SJCRH30 (cell line): ENCODE measurements at places on chromosomes 4 and X. TPM values are rescaled to one million over a fixed set of nuclear protein-coding genes. Genes with fewer than 3 reads are reported as not detected.
A peak's percentile ranks its signal among the peaks of the same experiment; 100 is the strongest.

DNA sequence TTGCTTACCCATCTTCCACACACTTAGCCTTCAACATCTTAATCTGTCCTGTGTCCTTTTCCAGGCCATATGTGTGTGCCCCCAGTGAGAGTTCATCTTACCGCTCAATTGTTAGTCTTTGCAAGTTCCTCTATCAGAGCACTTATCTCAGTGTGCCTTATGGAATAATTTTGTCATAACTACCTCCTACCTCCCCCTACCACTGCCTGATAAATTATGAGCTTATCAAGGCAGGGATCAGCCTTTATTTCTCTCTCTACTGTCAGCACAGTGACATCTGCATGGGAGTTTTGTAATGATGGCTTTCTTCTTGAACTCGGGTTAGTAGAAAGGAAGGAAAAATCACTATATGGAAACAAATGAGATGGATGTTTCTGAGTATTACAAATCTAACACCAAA is 53.2 kb downstream of the MTM1 start:
- no peak overlapping the region for H3K4me3 ChIP-seq
- no peaks in the 10 kb centered on the region for H3K27me3 ChIP-seq
- no peak for DNase-seq
- no peak overlapping the region for H3K27ac ChIP-seq
- no peaks in the 10 kb centered on the region for H3K36me3 ChIP-seq

- no peak overlapping the region for H3K27ac ChIP-seq
- H3K4me3 ChIP-seq = no peak overlapping the region
- no peaks in the 10 kb centered on the region for H3K36me3 ChIP-seq
- no peaks in the 10 kb centered on the region for H3K4me1 ChIP-seq
- no peaks in the 10 kb centered on the region for H3K27me3 ChIP-seq
These were observed 839.4 kb upstream of the LCORL start for GRCh38 chr4:18860836-18861530.

Gene TRIML2
- total RNA-seq = not detected in 2 replicates

Gene CXCR3
- total RNA-seq = not detected in 2 replicates

DNA sequence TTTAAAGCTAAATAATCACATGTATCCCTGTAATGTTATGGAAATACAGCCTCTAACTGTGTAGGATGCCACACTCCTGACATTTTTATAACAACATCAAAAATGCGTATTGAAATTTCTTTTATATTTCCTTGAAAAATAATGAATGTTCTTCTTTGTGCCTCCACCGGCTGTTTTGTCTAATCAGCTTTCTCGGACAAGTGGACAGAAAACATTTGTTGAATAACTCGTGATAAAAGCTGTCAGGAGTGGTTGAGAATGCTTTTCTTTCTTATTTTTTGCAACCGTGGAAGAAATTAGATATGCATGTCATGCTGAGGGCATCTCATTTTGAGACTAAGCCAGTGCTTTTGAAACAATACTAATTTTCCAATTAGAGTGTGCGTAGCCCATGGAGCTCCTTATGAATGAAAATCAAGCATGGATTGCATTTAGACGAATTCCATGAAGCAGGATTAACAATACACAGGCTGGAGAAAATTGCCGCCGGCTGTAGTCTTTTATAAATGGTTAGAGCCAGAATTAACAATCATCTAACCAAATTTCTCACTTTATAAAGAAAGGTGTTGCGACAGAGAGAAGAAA is 614.5 kb upstream of the LCORL start:
- H3K27me3 ChIP-seq = no peaks in the 10 kb centered on the region
- peak; percentile 7 for DNase-seq
- no peak overlapping the region for H3K27ac ChIP-seq
- peaks cover 4% of the 10 kb centered on the region for H3K4me1 ChIP-seq

GRCh38 chrX:87005885-87006284 is 511.7 kb upstream of the KLHL4 start:
- H3K27ac ChIP-seq = no peak overlapping the region
- H3K36me3 ChIP-seq = no peaks in the 10 kb centered on the region
- no peaks in the 10 kb centered on the region for H3K27me3 ChIP-seq
- H3K4me1 ChIP-seq = no peaks in the 10 kb centered on the region
- no peak overlapping the region for H3K4me3 ChIP-seq

- H3K27ac ChIP-seq = no peak overlapping the region
- H3K27me3 ChIP-seq = no peaks in the 10 kb centered on the region
These were observed 50.8 kb upstream of the GAB1 start for GRCh38 chr4:143285696-143286437.

Gene PCDH7
- total RNA-seq = 135 and 150 TPM in 2 replicates

Gene GLUD2
- 0.20 and 0.35 TPM in 2 replicates for total RNA-seq

Gene SNCA
- total RNA-seq = 39.2 and 46.6 TPM in 2 replicates

Gene GPC3
- 27.6 and 27.9 TPM in 2 replicates for total RNA-seq

- no peak overlapping the region for H3K4me3 ChIP-seq
- no peaks in the 10 kb centered on the region for H3K4me1 ChIP-seq
- H3K36me3 ChIP-seq = no peaks in the 10 kb centered on the region
- H3K27ac ChIP-seq = no peak overlapping the region
- H3K27me3 ChIP-seq = no peaks in the 10 kb centered on the region
These were observed 460.8 kb downstream of the SLITRK2 start for GRCh38 chrX:146278381-146278780.

Gene CFP
- total RNA-seq = 0.08 and 0.32 TPM in 2 replicates

Gene ARR3
- total RNA-seq = not detected in 2 replicates

Gene DCAF12L1
- total RNA-seq = not detected in 2 replicates

DNA sequence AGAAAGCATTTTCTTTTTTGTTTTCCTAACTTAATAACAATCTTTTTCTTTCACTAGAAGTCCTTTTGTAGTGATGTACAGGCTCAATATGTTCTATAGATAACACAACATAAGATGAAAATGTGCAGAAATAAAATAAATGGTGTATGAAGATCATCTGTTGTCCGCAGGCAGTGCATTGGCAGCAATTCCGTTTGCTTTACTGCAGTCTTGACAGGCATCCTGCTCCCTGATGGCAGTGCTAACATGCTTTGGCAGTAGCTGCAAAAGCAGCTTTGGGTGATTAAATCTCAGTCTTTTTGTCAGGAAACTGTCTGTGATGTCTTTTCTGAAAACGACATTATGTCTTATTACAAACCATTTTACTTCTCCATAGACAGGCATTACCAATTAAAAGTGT is 131.4 kb downstream of the TRAM1L1 start:
- no peak for DNase-seq
- H3K4me1 ChIP-seq = no peaks in the 10 kb centered on the region
- no peaks in the 10 kb centered on the region for H3K27me3 ChIP-seq
- no peaks in the 10 kb centered on the region for H3K36me3 ChIP-seq
- H3K4me3 ChIP-seq = no peak overlapping the region

- peak; percentile 31 for DNase-seq
- H3K36me3 ChIP-seq = no peaks in the 10 kb centered on the region
- H3K27me3 ChIP-seq = no peaks in the 10 kb centered on the region
- H3K27ac ChIP-seq = no peak overlapping the region
- no peak overlapping the region for H3K4me3 ChIP-seq
- peaks cover 4% of the 10 kb centered on the region; the same call in 1 of the 2 replicates for H3K4me1 ChIP-seq
These were observed 128.5 kb downstream of the LARP7 start for GRCh38 chr4:112765317-112765974.

Gene AMBN
- total RNA-seq = 0.10 TPM in 1 of 2 replicates, not detected in the other

- no peaks in the 10 kb centered on the region for H3K27me3 ChIP-seq
- H3K36me3 ChIP-seq = no peaks in the 10 kb centered on the region
- H3K27ac ChIP-seq = no peak overlapping the region
- DNase-seq = no peak
- H3K4me3 ChIP-seq = no peak overlapping the region
These were observed 3.6 kb downstream of the ADGRA3 start for GRCh38 chr4:22512306-22512705.

GRCh38 chrX:77740376-77740905 is 45.6 kb downstream of the ATRX start:
- no peak overlapping the region for H3K27ac ChIP-seq
- DNase-seq = no peak
- H3K27me3 ChIP-seq = no peaks in the 10 kb centered on the region
- no peak overlapping the region for H3K4me3 ChIP-seq

DNA sequence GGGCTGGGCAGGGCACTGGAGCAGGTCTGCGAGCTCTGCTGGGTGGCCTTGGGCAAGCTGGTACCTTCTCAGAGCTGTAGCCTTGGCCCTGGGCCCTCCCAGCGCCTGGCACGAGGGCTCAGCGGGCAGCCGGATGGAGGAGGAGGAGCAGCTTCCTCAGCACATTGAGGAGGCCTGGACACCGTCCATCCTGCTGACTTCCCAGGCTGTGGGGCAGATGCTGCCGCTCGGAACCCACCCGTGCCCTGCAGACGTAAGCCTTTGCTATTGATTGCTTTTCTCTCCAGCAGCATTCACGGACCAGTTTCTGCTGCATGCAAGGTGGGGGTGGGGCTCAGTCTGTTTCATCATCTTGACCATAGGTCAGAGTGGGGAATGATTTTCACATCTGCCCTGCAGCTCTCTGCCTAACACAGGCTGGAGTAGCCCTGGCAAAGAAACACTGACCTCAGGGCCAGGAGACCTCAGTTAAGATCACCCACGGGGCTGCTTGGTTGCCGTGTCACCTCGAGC is 80.7 kb upstream of the PSAPL1 start:
- DNase-seq = no peak
- H3K27me3 ChIP-seq = 0 out of 2 replicates have a peak, but pooled peaks cover 8% of the 10 kb centered on the region
- no peak overlapping the region for H3K4me3 ChIP-seq
- no peak overlapping the region for H3K27ac ChIP-seq
- H3K4me1 ChIP-seq = peaks cover 24% of the 10 kb centered on the region

DNA sequence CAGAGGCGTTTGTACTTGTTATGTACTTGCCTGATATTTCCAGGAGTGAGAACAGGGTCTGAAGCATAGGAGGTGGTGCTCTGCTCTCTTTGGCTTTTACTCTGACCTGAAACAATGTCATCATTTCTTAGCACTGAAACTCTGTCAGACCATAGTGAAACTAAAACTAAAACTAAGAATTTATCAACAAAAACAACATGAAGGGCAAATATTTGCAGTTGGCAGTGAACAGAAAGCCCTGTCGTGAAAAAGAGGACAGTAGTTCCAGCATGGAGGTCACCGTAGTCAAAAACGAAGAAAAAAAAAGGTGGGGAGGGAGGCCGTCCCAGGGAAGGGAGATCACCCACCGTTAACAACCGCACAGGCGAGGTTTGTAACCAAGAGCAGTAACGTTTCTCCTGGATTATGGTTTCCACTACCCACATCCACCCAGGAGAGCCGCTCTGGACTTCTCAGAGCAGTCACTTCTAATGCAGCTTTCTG is 97.5 kb downstream of the ANK2 start:
- no peak for DNase-seq
- H3K4me1 ChIP-seq = peaks cover 26% of the 10 kb centered on the region
- H3K36me3 ChIP-seq = no peaks in the 10 kb centered on the region

Gene LRIT3
- total RNA-seq = 0.03 and 0.20 TPM in 2 replicates

Gene NLGN4X
- 0.79 and 1.7 TPM in 2 replicates for total RNA-seq

Gene LGI2
- total RNA-seq = 10.8 and 12.0 TPM in 2 replicates

DNA sequence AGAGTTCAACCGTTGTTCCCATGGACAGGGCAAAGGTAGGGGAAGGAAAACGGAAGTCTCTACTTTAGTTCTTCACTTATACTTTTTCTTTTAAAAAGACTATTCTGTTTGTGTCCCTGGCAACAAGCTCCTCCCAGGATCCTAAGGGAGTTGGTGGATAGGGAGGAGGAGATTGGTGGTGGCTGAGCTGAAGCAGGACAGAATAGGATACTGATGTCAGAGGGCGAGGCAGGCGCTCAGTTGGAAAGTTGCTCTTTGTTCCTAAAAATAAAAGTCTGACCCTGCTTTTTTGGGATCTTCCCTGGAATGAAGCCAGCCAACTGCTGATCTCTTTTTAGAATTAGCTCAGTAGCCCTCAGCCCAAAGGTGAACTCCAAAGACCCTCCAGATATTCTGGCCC is 104.7 kb downstream of the MGST2 start:
- DNase-seq = no peak
- H3K4me3 ChIP-seq = no peak overlapping the region
- no peaks in the 10 kb centered on the region for H3K36me3 ChIP-seq
- no peak overlapping the region for H3K27ac ChIP-seq
- peaks cover 39% of the 10 kb centered on the region for H3K4me1 ChIP-seq
- H3K27me3 ChIP-seq = no peaks in the 10 kb centered on the region

DNA sequence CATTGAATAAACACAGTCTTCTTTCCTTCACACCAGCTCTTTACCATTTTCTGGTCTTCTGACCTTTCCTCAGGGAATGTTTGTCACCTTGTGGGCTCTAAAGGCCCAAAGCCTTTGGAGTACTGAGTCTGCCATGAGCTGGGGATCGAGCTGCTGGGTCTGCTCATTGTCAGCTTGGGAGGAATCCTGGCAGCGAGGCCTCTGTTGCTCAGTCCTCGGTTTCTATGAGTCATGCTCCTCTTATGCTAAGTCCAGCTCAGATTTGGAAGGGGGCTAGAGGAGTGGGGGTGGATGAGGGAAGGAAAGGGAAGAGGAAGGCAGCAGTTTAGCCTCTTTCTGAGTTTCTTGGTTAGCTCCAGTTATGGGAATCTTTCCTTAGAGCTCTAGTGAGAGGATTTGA is 31.1 kb downstream of the NHSL2 start:
- DNase-seq = no peak
- no peak overlapping the region for H3K27ac ChIP-seq
- no peaks in the 10 kb centered on the region for H3K36me3 ChIP-seq
- no peak overlapping the region for H3K4me3 ChIP-seq
- no peaks in the 10 kb centered on the region for H3K27me3 ChIP-seq

DNA sequence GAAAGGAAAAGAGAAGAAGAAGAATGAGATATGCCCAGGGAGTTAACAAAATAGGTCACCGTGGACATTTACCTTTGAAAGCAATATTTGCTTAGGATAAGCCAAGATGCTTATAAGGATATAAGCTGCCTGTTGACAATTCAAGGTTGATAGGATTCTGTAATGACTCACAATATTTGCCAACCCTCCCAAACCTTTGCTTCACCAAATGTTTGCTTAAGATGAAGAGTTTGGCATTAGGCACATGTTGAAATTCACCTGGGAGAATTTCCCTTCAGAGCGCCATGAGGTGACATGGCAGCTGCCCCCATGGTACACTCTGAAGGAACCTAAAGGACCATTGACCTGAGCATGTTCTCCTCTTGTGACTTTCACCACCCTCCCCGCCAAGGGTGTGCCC is 4.6 kb downstream of the PALLD start:
- peaks cover 17% of the 10 kb centered on the region for H3K4me1 ChIP-seq
- H3K36me3 ChIP-seq = 0 out of 2 replicates have a peak, but pooled peaks cover 3% of the 10 kb centered on the region
- H3K4me3 ChIP-seq = no peak overlapping the region
- no peak for DNase-seq

Gene DCHS2
- total RNA-seq = 0.30 and 0.45 TPM in 2 replicates

- H3K4me3 ChIP-seq = no peak overlapping the region
- DNase-seq = no peak
- H3K36me3 ChIP-seq = no peaks in the 10 kb centered on the region
- no peaks in the 10 kb centered on the region for H3K27me3 ChIP-seq
- H3K4me1 ChIP-seq = no peaks in the 10 kb centered on the region
These were observed 215.9 kb downstream of the LRBA start for GRCh38 chr4:150799207-150799606.
